Stomach (tissue), 19 donors: ENCODE measurements at places on chromosomes 5 and 9. TPM values are rescaled to one million over a fixed set of nuclear protein-coding genes. Genes with fewer than 3 reads are reported as not detected.

ERMP1 gene
- total RNA-seq, result 18.0 TPM

SH2D3C gene
- total RNA-seq, result 38.1 TPM

AK1 gene
- 88.3 TPM for total RNA-seq

HNRNPK gene
- 835 TPM for total RNA-seq

TPPP gene
- 11.0 TPM for total RNA-seq

GPSM1 gene
- total RNA-seq, result 3.5 TPM

CCDC152 gene
- not detected for total RNA-seq

PHYHD1 gene
- 24.1 TPM for total RNA-seq

MORN5 gene
- not detected for total RNA-seq

PCDHA2 gene
- total RNA-seq, result 1.7 TPM

ZDHHC12 gene
- 6.7 TPM for total RNA-seq

KCNN2 gene
- total RNA-seq, result 2.3 TPM

IL13 gene
- not detected for total RNA-seq

ZNF454 gene
- total RNA-seq, result 5.3 TPM

MSMP gene
- not detected for total RNA-seq

ANKRD18B gene
- total RNA-seq, result not detected

SREK1IP1 gene
- 12.2 TPM for total RNA-seq

IFNA13 gene
- total RNA-seq, result not detected

DRD1 gene
- 0.55 TPM for total RNA-seq

ISL1 gene
- not detected for total RNA-seq

GFI1B gene
- total RNA-seq, result not detected

GRIN1 gene
- total RNA-seq, result not detected

OLFML2A gene
- 9.5 TPM for total RNA-seq

NTRK2 gene
- total RNA-seq, result 8.8 TPM

SPOCK1 gene
- total RNA-seq, result 9.9 TPM

FAM221B gene
- not detected for total RNA-seq
